ENCODE measurements at places on chromosomes 6 and 20.

GRCh38 chr6:1704711-1705110 is 95.0 kb downstream of the FOXC1 start:
- H3K27ac ChIP-seq: no peak overlapping the region
- no peaks in the 10 kb centered on the region for H3K27me3 ChIP-seq
- H3K4me3 ChIP-seq: no peak overlapping the region

GRCh38 chr6:144555066-144555465 is 269.9 kb downstream of the UTRN start:
- H3K36me3 ChIP-seq: peaks cover 52% of the 10 kb centered on the region
- no peak overlapping the region for H3K4me3 ChIP-seq
- no peak for DNase-seq
- no peaks in the 10 kb centered on the region for H3K27me3 ChIP-seq
- no peak overlapping the region for H3K27ac ChIP-seq
- no peaks in the 10 kb centered on the region for H3K4me1 ChIP-seq

- no peak for DNase-seq
- H3K36me3 ChIP-seq: no peaks in the 10 kb centered on the region
- H3K27ac ChIP-seq: no peak overlapping the region
- H3K4me3 ChIP-seq: no peak overlapping the region
- peaks cover 16% of the 10 kb centered on the region for H3K27me3 ChIP-seq
Measured at GRCh38 chr6:109521080-109521479, 38.1 kb upstream of the ZBTB24 start.

DNA sequence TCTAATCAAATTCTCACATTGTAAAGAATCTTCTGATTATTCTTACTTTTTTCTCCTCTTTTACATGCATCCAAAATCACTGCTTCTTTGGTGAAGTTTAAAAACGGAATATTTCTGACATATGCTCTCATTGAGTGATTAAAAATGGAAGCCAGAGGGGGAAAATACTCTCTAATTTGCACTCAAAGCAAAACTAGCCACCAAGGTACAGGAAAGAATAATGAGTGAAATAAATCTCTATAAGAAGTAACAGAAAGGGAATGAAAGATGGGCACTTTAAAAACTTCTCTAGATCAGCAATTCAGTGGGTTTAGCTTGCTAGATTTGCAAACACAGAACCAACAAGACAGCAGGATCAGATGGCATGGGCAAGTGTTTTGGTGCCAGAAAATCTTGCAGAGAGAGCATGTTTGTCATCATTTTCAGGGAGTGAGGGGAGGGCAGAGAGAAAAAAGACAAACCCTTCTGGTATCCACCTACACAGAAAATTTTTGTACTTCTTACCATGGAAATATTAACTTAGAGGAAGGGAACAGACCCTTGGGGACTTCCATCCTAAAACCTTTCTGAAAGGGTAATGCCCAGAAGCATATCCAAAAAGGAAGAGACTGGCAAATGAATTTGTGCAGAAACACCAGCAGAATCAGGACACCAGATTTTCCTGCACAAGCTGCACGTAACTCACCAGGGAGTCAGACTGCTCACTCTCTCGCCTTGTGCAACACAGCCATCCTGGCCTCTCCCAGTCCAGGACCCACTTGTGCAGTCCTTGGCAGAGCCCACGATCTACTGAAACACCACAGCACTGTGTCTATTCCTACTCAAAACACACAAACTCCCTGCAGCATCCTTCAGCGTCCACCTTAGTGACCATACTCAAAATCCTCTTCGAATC is 270.2 kb upstream of the PRDM1 start:
- peaks cover 6% of the 10 kb centered on the region for H3K4me1 ChIP-seq
- no peak for DNase-seq
- no peak overlapping the region for H3K27ac ChIP-seq
- no peak overlapping the region for H3K4me3 ChIP-seq
- H3K27me3 ChIP-seq: no peaks in the 10 kb centered on the region
- H3K36me3 ChIP-seq: no peaks in the 10 kb centered on the region

DNA sequence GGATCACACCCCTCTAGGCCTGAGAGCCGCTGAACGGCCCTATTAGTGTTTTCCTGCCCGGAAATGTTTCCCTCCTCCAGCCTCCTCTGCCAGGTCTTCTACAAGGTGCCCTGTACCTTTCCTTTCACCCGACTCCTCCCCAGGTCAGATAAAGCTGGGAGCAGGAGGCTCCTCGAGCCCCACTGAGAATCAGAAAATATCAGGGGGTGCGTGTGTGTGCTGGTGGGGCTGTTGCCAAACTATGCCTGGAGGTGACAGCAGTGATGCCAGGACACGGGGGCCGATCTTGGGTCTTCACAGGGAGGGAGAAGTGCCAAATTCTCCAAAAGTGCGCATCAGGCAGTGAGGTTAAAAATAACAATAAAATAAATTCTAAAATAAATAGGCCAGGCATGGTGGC is 222.8 kb upstream of the RREB1 start:
- no peak overlapping the region for H3K27ac ChIP-seq
- H3K27me3 ChIP-seq: no peaks in the 10 kb centered on the region
- H3K4me1 ChIP-seq: peaks cover 11% of the 10 kb centered on the region
- no peak overlapping the region for H3K4me3 ChIP-seq
